Left forelimb (tissue), 1 donor: ENCODE measurements at places on chromosomes 1 and 21.

GRCh38 chr1:178137238-178137637 lies 43.3 kb downstream of the RASAL2 start:
- DNase-seq, result no peak

- no peak for DNase-seq
Measured at GRCh38 chr1:153538315-153538821, 2.4 kb downstream of the S100A5 start.

DNA sequence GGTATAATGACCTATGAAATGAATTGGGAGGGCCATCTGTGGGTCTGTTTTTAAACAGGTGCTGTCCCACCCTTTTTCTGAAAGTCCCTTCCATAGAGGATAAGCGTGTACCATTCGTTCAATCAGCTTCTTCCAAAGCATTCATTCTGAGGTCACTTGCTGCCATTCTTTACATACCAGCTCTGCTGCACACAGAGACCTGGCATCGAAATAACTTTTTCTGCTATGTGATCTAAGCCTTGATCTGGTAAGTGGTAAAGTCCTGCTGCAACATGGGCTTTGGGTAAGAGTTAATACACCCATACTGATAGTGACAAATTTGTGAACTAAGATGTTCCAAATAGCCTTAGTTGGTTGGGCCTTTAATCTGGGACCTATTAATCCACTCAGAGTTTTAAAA lies 38.9 kb downstream of the DR1 start:
- no peak for DNase-seq

GRCh38 chr21:41832596-41833496 lies 46.3 kb downstream of the PRDM15 start:
- no peak for DNase-seq

GRCh38 chr1:154641534-154641933 lies 33.5 kb upstream of the ADAR start:
- DNase-seq, result no peak

DNA sequence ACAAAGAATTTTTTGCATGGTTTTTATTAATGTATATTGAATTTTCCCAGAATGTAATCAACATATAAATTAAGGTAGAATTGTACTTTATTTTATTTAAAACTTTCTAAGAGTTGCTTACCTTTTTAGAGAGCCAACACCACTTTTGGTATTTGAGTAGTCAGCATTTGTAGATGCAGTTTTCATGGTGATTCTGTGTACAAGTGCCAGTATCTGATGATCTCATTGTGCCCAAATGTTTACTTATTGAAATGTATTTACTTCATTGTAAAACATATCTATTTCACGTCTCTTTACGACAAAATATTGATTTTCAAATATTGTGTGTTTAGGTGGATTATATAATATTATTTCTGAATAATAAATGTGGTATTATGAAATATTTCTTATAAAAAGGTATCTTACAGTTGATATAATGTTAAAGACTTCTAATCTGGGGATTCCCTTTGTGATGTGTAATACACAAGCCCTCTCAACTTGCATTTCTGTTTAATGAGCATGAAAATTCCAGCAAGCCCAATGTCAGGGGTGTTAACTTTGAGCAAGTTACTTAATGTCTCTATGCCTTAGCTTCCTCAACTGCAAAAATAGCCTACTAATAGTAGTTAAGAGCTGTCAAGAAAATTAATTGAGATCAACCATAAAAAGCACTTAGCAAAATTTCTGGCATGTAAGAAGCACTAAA lies 141.8 kb upstream of the ZNF648 start:
- DNase-seq, result no peak

DNA sequence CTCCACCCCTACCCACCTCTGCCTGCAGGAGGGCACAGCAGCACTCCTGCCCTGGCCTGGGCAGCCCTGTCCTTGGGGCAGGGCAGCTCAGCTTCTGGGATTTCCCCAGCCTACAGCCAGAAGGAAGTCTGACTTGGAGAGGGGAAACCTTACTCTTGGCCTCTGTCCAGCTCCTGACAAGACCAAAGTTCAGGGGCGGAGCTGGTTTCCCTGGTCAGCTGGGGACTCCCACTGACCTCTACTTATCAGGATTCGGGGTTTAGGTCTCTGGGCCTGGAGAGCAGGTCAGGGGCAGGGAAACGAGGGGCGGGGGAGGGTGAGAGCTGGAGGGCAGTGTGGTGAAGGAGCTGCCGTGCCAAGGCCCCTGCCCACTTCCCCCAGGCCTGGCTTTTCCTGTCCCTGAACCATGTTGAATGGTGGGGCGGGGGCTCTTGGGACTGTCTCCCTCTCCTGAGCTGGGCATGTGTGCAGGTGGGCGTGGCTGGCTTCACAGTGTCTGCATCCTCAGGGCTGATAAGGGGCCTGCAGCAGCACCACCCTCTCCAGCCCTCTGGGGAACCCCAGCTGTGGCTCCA lies 16.8 kb upstream of the ETV3 start:
- DNase-seq, result no peak

DNA sequence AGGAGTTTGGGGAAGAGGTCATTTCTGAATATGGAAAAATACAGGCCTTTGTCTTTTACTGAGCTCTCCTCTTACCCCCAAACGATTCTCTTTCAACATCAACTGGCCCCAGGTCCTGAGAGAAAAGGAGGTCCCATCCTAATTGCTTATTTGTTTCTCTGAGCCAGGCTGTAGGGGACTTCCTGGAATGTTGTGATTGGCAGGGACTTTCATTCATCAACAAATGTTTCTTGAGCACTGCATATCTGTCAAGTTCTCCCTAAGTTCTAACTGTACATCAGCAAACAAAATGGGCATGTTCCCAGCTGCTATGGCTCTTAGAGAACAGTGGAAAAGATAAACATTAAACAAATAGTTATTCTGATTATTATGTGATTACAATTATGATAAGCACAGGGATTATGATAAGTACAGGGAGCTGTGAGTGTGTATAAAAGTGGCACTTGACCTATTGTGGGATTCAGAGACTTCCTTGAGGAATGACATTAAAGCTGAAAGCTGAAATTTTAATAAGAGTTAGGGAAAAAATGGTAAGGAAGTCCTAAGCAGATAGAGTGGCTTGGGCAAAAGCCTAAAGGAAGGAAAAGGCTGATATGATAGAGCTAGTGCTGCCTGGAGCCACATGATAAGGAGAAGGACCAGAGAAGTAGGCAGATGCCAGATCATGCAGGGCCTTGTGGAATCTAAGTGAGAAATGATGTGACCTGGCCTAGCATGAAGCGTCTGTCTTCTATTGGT lies 11.6 kb downstream of the GPX7 start:
- DNase-seq, result no peak

DNA sequence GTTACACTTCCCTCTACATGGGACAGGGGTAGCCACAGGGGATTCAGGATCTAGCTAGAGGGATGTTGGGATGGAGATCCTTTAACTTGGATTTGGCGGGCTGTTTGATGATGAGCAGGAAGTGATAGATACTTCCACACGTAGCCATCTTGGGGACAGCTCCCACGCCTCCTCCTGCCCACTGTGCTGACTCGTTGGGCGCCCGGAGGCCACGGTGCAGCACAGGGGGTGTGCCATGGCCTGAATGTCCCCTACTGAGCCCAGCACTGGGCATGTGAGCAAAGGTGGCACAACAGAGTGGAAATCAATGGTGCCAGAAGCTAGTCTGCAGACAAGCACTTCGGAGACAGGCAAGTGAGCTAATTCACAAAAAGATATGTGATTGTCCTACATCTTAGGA lies 31.6 kb upstream of the CCSAP start:
- DNase-seq, result no peak

DNA sequence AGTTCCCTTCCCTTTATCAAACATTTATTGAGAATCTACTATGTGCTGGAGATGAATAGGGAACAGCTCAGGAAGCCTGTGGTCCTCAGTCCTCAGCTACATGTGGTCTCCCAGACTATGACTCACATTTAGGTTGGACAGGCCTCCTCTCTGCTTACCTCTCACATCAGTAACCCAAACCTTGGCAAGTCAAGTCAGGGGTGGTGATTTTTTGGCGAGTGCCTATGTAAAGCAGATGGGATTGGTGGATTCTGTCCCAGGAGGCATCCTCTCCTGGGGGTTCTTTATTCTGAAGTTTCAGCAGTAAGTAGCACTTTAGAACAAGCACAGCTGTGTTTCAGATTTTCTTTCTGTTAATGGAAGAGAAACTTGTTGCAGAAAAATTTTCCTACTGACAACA lies 241.3 kb downstream of the PRDM2 start:
- DNase-seq, result no peak

- no peak for DNase-seq
Measured at GRCh38 chr21:27614231-27614630, 647.3 kb upstream of the ADAMTS5 start.

- DNase-seq, result no peak
Measured at GRCh38 chr1:70504821-70505193, 93.7 kb downstream of the CTH start.

- no peak for DNase-seq
Measured at GRCh38 chr1:15189692-15190370, 36.3 kb downstream of the TMEM51 start.

GRCh38 chr1:118184739-118185083 lies 317 bp downstream of the SPAG17 start:
- DNase-seq, result no peak

DNA sequence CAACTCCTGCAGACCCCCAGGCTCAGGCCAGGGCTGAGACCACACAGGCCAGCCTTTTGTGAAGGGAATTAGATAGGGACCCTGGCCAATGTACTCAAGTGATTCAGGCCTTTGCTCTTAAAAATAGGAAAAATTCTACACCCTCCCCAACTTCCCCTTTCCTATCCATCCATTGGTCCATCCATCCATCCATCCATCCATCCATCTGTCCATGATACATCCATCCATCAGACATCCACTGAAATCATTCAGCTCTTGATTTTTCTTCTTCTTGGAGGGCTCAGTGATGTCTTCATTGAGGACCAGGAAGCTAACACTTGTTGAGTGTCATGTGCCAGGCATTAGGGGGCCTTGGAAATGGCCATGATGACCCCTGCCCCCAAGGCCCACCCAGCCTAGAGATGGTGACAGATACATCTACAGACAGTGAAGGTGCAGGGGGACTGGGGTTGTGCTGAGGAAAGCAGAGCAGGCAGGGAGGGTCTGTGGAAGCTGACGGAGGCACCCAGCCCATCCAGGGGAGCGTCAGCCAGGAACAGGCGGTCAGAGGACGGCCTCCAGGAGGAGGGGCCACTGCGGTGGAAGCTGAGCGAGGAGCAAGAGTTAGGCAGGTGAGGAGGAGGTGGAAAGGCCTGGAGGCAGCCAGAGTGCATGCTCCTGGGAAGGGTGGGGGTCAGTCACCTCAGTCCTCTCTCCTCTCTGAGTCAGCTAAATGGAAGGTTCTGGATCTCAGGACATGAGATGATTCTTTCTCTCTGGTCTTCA lies 81.9 kb downstream of the EPHB2 start:
- DNase-seq, result no peak

- no peak for DNase-seq
Measured at GRCh38 chr1:214005708-214006107, 17.9 kb downstream of the PROX1 start.

- no peak for DNase-seq
Measured at GRCh38 chr1:35270836-35271235, 2.3 kb downstream of the ZMYM4 start.

DNA sequence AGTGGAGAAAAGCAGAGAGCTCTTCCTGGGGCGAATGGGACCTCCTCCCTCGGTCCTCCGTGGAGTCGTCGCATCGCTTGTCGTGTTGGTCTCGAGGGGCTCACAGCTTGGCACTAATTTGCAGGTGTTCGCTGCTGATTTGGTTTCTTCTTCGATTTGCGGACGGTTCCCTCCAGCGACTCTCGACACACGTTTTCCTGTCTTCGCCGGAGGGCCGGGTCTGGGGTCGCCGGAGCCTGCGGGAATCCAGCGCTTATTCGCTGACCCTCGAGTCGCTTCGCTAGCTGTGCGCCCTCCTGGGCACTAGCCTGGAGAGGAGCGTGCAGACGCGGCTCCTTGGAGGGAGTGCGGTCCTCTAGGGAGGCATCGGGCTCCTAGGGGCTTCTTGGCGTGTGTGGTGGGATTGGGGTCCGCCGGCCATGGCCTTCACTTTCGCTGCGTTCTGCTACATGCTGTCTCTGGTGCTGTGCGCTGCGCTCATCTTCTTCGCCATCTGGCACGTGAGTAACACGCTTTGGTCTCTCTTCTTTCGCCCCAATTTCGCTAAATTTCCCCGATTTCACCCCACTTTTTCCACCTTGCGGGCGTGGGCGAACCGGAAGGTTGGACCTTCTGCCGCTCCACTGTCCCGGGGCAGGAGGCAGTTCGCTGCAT lies 766 bp downstream of the CNIH3 start:
- no peak for DNase-seq

DNA sequence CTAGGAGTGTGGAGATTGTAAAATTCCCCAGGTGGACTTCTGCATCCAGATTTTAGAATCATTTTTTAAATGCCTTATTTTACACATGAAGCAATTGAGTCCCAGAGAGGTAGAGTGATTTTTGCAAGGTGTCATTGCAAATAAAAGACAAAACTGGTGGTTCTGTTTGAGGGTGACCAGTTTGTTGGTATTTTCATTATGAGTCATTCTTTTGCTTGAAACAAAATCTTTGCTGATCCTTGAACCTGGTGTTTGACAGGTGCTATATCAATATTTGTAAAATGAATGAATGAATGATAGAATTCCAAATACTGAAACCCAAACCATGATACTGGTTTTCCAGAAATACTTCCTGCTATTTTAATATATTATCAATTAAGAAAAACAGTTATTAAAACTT lies 44.1 kb downstream of the TTC3 start:
- DNase-seq, result no peak

- no peak for DNase-seq
Measured at GRCh38 chr21:15222707-15223106, 157.9 kb upstream of the NRIP1 start.

DNA sequence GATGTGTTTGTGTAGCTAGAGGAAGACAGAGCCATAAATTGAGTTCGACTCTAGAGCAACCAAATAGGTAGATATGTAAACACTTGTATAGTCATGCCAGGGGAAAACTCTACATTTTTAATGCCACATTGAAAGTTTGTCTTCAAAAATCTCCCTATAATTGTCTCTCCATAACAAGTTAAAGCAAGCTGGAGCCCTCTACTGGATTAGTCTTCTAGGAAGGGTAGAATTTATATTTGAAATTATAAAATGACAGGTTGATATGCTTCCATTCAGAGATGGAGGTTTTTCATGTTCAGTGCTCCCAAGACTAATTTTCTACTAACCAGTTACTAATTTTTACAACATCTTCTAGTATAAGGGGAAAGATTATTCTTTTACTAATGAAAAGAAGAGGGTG lies 13.1 kb upstream of the COL24A1 start:
- DNase-seq, result no peak

DNA sequence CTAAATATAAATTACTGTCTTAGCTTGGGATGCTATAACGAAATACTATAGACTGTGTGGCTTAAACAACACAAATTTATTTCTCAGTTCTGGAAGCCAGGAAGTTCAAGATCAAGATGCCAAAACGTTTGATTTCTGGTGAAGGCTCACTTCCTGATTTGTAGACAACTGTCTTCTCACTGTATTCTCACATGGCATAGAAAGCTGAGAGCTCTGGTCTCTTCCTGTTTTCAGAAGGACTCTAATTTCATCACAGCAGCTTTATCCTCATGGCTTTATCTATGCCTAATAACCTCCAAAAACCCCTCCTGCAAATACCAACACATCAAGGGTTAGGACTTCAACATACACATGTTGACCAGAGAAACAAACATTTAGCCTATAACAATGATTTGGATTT lies 1795.5 kb downstream of the MRPL39 start:
- DNase-seq, result no peak

- no peak for DNase-seq
Measured at GRCh38 chr21:38433471-38433870, 64.8 kb downstream of the ERG start.

GRCh38 chr1:60753036-60753900 lies 329.1 kb upstream of the NFIA start:
- DNase-seq, result no peak

- no peak for DNase-seq
Measured at GRCh38 chr1:175338387-175339135, 146.0 kb upstream of the KIAA0040 start.
